Activated CD4-positive, alpha-beta T cell treated with anti-CD3 and anti-CD28 coated beads for 1 hour (primary cell): ENCODE measurements at places on chromosomes 4 and X.
A peak's percentile ranks its signal among the peaks of the same experiment; 100 is the strongest.

- no peak for DNase-seq
Observed at GRCh38 chr4:57789666-57790065, 679.5 kb upstream of the IGFBP7 start.

GRCh38 chr4:991451-992296 is 1.5 kb downstream of the SLC26A1 start:
- no peak for DNase-seq

DNA sequence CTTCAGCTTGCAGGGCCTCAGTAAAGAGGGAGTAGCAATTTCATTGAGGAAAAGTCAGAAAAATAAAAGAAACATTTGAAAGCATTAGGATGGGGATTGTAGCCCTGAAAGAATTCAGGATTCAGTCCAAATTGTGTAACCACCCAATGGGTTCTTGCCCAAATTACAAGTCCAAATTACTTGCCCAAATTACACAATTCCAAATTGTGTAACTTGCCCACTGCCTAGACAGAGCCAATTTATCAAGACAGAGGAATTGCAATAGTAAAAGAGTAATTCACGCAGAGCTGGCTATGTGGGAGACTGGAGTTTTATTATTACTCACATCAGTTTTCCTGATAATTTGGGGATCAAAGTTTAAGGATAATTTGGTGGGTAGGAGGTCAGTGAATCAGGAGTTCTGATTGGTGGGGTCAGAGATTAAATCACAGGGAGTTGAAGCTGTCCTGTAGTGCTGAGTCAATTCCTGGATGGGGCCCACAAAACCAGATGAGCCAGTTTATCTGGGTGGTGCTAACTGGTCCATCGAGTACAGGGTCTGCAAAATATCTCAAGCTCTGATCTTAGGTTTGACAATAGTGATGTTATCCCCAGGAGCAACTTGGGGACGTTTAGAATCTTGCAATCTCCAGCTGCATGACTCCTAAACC is 18.1 kb upstream of the PAGE5 start:
- no peak for DNase-seq

- no peak for DNase-seq
Observed at GRCh38 chr4:41935652-41936021, 408 bp downstream of the TMEM33 start.

DNA sequence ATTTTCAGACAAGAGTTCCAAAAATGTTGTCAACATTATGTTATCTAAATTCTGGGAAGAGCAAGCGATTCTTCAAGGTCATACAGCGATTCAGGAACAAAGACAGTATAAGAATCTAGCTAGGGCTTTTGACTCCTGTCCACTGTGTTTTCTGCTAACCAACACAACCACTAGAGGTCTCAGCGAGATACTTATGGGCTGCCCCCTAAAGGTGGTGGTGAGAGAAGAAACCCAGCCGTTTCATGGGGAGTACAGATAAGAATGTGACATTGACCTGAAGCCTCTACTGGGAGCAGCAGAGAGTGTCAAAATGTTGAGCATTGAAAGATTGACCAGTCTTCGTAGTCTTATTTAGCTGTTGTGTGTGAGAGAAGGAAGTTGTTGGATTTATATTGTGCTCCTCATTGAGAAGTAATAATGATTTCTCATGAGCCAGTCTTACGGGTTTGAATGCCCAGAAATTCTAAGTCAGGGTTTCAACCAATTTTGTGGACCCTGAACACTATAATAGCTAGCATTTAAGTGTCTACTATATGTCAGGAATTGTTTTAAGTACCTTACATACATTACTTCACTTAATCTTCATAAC is 168.3 kb downstream of the SPRY1 start:
- no peak for DNase-seq

- no peak for DNase-seq
Observed at GRCh38 chr4:179352221-179352620, 1910.0 kb upstream of the AGA start.

- DNase-seq = no peak
Observed at GRCh38 chr4:47566566-47566965, 81.5 kb downstream of the ATP10D start.

- no peak for DNase-seq
Observed at GRCh38 chrX:124209792-124210576, 122.5 kb upstream of the TEX13D start.

DNA sequence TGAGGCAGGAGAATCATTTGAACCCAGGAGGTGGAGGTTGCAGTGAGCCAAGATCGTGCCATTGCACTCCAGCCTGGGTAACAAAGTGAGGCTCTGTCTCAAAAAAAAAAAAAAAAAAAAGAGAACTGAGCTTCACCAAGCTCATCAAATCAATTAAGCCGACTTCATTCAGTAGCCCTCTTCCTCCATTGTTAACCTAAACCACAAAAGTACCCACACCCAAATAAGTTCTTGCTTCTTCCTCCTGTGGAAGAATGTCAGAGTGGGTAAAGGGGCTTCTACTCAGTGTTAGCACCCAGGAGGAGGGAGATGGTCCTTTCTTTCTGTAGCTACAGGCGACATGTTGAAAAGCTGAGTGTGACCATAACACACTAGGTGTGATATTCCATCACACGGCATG is 58.6 kb upstream of the CHRNA9 start:
- no peak for DNase-seq

DNA sequence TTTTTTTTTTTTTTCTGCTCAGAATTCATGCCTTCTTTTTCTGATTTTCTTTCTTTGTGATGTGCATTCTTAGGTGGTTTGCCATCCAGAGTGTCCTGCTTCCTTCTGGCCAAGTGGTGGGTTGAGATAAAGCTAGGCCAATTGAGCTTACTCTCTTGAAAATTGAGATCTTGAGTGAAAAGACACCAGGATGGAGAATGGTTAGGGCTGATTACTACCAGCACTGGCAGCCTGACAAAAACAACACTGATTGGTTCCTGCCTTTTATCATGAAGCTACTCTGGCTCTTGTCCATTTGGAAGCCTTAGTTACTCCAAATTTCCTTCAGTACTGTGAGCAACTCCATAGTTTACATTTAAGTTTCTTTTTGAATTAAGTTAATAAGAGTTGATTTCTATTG is 404.0 kb downstream of the PPARGC1A start:
- no peak for DNase-seq

DNA sequence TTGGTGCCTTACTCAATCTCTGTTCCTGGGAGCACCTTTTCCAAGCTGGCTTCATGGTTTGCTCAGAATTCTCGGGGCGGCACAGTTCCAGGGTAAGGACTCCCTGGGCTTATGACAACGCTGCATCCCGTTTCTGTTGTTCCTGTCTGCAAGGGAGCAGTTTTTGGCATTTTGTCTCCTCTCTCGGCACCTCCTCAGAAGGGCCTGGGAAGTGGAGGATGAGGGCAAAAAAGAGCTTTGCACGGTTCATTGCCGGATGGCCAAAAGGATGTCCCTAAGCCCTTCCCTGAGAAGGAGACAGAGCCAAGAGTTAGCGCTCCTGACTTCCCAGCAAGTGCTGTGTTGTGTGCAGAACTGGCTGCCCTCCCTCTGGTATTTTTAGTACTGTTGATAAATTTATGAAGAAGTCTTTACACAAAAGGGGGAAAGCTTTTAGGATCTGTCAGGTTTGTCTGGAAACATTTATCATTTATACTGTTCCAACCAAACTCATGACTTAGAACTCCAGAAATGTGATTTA is 13.4 kb downstream of the SRD5A3 start:
- no peak for DNase-seq

- no peak for DNase-seq
Observed at GRCh38 chrX:134210465-134210864, 26.5 kb upstream of the CCDC160 start.

GRCh38 chr4:25874655-25875054 is 11.9 kb upstream of the SEL1L3 start:
- no peak for DNase-seq

GRCh38 chr4:128871948-128872347 is 62.4 kb downstream of the JADE1 start:
- DNase-seq = no peak

DNA sequence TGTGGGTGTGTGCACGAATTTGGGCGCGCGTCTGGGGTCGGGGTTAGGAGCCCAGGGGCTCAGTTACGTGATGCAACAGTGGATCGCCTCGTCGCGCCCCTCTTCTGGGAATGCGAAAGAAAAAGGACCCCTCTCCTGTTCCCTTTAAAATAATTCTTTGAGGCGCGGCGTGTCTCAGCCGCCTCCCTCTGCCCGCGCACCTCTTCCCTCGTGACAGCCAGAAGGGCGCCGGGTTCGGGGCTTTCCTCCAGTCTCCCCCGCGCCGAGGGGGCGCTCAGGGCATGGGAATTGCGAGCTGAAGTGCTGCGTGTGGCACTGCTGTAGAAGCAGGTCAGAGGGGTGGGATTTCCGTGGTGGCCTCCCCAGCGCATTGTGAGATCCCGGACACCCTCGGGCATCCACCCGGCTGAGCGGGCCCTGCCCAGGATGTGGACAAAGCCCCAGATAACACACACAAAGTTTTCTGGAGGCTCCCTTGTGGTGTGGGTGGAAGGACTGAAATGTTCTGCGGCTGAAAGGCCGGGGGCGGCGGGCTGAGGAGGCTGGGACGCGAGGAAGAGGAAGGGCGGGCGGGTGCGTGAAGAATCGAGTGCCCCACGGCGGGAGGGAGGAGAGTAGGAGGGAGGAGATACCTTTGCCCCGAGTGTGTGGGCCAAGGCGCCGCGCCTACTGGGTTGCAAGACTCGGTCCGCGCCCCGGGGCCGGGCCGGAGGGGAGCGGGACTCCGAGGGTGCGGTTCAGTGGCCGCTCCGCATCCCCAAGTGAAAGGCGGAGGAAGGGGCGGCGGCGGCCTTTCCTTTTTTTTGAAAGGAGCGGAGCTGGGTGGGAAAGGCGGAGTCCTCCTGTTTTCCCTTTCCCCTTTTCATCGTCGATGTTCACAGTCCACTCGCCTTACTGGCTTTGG is 752 bp downstream of the SEPTIN11 start:
- peak; percentile 23 for DNase-seq

GRCh38 chr4:139844057-139844456 is 178.4 kb downstream of the MGST2 start:
- DNase-seq = no peak

- DNase-seq = no peak
Observed at GRCh38 chr4:119626943-119627266, 1.7 kb downstream of the PDE5A start.

DNA sequence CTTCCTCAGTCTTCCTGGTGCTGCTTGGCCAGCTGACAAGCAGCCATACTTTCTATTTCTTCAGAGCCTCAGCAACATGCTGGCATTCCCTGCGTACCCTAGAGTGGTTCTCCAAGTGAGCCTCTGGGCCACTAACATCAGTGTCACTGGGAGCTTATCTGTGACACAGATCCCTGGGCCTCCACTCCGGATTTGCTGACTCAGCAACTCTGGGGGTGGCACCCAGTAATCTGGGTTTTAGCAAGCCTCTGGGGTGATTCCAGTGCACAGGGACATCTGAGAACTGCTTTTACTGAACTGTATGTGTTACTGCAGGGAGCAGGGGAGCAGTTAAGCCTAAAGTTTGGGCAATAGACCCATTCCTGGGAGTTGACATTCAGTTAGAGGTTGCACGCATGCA is 28.2 kb upstream of the HMGB3 start:
- DNase-seq = no peak

GRCh38 chr4:40040908-40041307 is 15.7 kb upstream of the N4BP2 start:
- DNase-seq = no peak

DNA sequence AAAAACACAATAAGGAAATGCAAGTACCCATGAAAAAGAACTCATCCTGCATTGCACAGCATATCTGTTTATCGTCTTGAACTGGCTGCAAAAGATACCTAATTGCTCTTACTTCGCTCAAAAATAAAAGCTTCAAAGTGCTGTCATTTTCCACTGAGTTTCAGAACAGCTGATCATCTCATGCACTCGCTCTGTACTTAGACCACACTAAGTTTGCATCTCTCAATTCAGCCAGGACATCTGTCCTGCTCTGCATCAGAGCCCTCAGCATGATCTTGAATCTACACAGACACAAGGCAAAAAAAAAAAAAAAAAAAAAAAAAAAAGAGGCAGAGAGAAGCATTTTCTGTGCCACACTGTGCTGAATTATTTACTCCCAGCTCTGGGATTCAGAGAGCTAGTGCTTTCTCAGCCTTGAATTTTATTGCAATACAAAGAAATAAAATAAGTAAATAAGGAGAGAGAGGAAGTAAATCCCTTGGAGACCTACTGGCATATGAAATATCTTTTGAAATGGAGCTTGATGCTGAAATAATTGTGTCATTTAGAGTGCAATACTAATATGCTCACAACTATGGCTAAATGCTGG is 81.3 kb downstream of the PPP1R2C start:
- DNase-seq = no peak

DNA sequence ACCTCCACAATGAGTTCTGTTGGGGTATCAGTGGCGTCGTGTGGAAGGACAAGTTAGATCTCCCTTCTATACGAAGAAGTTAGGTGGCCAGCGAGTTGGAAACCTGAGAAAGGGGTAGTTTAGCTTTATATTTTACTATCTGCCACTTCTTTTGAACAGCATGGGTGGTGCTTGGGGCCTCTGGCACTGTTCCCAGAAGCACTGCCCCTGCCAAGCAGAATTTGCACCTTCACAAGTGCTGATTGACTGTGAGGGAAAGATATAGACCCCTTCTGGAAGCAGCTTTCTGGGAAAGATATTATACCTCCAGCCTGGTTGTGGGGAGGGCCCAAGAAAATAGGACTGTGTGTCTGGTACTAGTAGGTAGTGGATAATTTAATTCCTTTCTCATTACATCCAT is 246.9 kb downstream of the FBXO8 start:
- no peak for DNase-seq

DNA sequence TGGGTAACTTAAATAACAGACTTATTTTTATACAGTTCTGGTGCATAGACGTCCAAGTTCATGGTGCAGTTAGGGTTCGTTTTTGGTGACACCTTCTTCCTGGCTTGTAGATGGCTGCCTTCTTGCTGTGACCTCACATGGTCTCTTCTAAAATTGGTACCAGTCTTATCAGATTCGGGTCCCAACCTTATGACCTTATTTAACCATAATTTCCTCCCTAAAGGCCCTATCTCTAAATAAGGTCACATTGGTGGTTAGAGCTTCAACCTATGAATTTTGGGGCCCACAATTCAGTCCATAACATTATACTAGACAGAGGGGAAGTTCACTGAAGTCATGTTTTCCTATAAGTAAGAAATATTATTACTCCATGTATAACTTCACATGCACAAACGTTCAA is 128.0 kb downstream of the CFAP299 start:
- DNase-seq = no peak

- no peak for DNase-seq
Observed at GRCh38 chrX:150873616-150874015, 24.9 kb downstream of the CD99L2 start.

DNA sequence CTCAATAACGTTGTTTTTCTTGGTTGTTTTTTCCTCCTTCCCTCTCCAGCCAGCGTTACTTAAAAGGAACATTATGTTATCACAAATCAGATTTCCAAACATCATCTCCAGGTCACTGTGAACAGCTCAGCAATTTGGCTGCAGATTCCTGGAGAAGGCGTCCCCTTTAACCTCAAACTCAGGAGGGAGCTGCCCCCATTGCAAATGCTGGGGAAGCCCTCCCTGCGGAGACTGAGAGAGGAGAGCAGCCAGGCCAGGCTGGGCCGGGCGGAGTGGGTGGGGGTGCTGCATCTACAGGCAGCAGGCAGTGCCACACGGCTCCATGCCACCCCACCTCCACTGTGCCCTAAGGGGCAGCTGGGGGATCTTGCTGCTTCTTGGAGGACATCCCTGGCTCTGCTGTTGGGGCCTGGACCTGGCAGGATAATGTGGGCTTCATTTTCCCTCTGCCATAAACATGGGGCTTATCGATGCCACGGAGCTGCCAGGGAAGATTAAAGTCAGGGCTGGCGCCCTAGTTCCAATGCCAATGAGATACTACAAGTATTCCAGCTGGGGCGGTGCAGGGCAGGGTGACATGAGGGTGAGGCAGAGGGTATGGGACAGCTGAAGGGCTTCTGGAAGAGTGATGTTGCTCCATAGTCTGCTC is 148.8 kb downstream of the PJA1 start:
- no peak for DNase-seq
